ENCODE measurements at places on chromosomes 12 and 14.

GRCh38 chr14:93317875-93318807 lies 14.7 kb downstream of the BTBD7 start:
- DNase-seq, result peak; percentile 62

DNA sequence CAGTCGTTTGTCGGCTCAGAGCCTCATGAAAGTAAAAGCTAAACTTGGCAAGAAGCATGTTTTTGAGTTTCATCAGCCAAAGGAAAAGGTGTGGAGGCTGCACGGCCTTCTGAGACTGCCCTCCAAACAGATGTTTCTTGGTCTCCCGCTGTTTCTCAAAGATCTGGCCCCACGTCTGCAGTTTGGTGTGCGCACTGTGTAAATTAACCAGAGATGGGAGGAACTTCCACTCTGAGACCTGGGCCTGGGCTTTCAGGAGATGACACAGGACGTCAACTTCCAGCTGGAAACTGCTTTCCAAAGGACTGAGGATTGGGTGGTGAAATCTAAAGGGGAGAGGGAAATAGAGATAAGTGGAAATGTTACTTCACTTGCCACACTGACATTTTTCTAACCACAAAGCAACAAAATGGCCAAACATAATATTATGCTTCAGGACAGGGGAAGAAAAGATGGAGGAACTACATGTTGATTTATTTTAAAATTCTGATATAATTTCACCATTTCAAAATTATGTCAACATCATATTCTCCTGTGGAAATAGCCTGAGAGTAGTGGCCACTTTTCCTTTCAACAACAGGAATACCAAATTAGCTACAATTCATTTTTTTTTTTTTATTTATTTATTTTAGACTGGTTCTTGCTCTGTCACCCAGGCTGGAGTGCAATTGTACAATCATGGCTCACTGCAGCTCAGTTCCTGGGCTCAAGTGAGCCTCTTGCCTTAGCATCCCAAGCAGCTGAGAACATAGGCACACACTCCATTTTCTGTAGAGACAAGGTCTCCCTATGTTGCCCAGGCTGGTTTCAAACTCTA lies 27.6 kb downstream of the KICS2 start:
- DNase-seq, result no peak

DNA sequence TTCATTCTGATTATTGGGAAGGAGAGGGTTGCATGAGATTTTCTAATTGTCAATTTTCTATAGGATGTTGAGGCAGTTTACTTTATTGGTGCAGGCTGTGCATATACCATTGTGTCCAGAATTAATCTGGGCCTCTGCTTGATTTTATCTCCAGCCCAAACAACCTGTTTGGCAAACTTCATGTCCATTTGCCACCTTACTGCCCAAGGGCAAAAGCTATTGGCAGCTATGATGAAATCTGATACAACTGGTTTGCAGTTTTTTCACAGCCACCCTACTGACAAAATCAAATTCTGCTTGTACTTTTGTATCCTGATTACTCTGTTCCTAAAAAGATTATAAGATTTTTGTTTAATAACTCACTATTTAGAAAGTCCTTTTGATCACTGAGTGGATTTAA lies 789.2 kb upstream of the FBXO33 start:
- no peak for DNase-seq

- DNase-seq, result no peak
Measured at GRCh38 chr12:48969160-48969771, 2.3 kb downstream of the WNT10B start.

- peak; percentile 12 for DNase-seq
Measured at GRCh38 chr12:67498991-67499390, 149.6 kb upstream of the DYRK2 start.

DNA sequence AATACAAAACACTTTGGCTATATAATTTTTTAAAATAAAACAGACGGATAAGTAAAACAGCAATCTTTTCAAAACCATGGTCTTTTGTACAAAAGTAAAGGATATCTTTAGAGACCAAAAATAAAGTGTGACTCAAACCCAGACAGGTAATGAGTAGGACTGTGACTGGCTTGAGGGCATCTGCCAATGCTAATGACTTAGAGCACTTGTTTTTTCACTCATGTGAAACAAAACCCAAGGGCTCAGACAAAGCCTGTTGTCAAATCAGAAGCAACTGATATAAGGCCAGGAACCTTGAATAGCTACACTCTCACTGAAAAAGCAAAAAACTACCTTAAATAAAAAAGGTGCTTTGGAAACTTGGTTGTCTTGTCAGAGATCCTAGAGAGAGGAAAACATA lies 357.4 kb downstream of the TMEM117 start:
- no peak for DNase-seq

DNA sequence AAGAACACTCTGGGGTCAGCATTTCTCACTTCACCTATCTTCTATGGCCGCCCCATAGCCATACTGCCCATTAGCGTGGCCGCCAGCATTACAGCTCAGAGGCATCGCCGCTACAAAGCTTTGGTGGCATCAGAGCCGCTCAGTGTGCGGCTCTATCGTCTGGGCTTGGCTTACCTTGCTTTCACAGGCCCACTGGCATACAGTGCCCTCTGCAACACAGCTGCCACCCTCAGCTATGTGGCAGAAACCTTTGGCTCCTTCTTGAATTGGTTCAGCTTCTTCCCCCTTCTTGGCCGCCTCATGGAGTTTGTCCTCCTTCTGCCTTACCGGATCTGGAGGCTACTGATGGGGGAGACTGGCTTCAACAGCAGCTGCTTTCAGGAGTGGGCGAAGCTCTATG lies 2.6 kb downstream of the DNAJC22 start:
- no peak for DNase-seq

- no peak for DNase-seq
Measured at GRCh38 chr12:125676366-125676765, 611.1 kb downstream of the AACS start.

DNA sequence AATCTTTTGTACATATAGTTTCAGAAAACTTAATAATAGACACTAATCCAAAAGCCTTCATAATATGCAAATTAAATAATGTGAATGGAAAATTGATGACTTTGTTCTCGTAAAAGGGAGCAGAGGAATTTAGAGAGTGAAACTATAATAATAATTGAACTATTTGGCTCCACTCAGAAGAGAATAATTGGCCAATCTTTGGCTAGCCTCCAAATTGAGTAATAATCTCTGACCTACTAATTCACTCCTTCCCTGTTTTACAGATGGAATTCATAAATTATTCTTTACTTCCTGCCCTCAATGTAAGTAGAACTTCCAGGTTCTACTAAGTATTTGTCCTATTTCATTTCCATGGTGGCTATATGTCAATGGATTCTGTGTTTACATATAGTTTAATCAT lies 15.8 kb downstream of the TRIM9 start:
- no peak for DNase-seq

GRCh38 chr14:62081012-62081612 lies 318.9 kb downstream of the SNAPC1 start:
- no peak for DNase-seq

DNA sequence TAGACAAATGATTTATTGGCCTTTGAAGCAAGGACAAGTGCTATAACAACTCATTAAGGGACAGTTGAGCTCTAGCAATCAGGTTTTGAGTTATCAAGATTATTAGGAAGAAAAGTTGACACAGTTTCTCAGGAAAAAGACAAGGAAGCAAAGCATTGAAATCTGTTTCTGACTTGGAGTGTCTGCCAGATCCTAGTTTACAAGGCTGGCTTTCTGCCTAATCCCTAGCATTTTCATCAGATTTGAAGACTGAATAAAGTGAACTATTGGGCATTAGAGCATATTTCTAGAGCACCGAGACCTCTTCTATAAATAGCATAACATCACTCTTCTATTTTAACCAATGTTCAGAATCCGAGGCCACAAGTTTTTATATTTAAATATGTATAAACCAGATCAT lies 7.0 kb downstream of the SYT1 start:
- DNase-seq, result no peak

DNA sequence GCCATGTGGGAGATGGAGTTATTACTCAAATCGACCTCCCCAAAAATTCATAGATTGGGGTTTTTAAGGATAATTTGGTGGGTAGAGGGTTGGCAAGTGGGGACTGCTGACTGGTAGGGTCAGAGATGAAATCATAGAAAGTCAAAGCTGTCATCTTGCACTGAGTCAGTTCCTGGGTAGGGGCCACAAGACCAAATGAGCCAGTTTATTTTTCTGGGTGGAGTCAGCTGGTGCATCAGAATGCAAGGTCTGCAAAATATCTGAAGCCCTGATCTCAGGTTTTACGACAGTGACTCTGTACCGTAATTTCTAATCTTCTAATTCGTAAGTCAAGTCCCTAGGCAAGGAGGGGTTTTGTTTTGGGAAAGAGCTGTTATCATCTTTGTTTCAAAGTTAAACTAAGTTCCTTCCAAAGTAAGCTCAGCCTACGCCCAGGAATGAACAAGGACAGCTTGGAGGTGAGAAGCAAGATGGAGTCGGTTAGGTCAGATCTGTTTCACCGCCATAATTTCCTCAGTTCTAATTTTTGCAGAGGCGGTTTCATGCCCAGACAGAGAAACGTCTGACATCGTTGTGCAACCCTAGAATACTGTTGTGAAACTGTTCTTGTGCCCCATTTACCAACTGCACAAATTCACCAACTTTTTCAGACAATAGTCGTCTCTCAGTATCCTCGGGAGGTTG lies 104.5 kb upstream of the SFSWAP start:
- no peak for DNase-seq

GRCh38 chr14:91185721-91186120 lies 58.8 kb downstream of the GPR68 start:
- DNase-seq, result no peak
